ENCODE measurements at places on chromosomes 13 and 19.
A peak's percentile ranks its signal among the peaks of the same experiment; 100 is the strongest.

- no peak for DNase-seq
- H3K4me1 ChIP-seq: no peaks in the 10 kb centered on the region
- H3K4me3 ChIP-seq: no peak overlapping the region
- no peaks in the 10 kb centered on the region for H3K36me3 ChIP-seq
- H3K27ac ChIP-seq: no peak overlapping the region
Measured at GRCh38 chr13:70189981-70190380, 81.7 kb upstream of the KLHL1 start.

DNA sequence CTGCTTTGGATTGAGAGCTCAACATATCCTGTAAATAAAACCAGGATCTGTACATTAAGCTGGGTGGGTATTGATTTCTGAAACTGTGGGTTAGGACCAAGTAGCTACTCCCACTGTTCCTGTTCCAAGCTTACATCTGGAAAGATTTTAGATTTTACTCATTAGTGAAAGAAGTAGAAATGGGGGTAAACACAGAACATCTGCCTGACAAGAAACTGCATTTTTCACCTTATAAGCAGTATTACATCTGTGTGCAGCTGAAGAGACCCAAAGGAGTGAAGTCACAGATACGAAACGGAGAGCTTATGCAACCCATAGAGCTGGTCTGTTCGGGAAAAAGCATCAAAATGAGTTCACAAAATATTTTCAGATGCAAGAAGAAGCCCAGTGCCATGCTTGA, 235.2 kb downstream of the SLITRK5 start:
- H3K4me1 ChIP-seq: no peaks in the 10 kb centered on the region
- no peak overlapping the region for H3K4me3 ChIP-seq
- no peak overlapping the region for H3K27ac ChIP-seq
- no peak for DNase-seq
- no peaks in the 10 kb centered on the region for H3K27me3 ChIP-seq

DNA sequence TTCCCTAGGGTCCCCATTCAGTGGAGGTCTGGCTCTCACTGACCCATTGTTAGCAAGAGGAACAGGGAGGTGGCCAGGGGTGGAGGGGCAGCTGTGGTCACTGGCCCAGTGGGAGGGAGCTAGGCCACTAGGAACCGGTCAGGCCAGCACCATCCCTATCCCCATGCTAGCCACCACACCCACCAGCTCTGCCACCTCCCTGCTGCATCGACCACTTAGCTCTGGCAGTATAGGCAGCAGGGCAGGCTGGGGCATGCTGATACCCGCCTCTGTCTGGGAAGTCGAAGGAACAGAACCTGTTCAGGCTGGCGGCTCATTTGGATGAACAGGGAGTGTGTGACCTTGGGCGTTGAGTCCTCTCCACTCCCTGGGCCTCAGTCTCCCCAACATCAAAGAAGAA, 4.7 kb downstream of the PPP1R13L start:
- peaks cover 31% of the 10 kb centered on the region for H3K4me1 ChIP-seq
- H3K27ac ChIP-seq: no peak overlapping the region
- H3K36me3 ChIP-seq: peaks cover 2% of the 10 kb centered on the region
- DNase-seq: no peak

GRCh38 chr13:43441899-43442499, 344.8 kb downstream of the ENOX1 start:
- H3K4me1 ChIP-seq: no peaks in the 10 kb centered on the region
- no peak overlapping the region for H3K27ac ChIP-seq
- H3K4me3 ChIP-seq: no peak overlapping the region

- no peaks in the 10 kb centered on the region for H3K36me3 ChIP-seq
- DNase-seq: no peak
- H3K27ac ChIP-seq: no peak overlapping the region
- H3K27me3 ChIP-seq: peaks cover 40% of the 10 kb centered on the region
- peaks cover 10% of the 10 kb centered on the region for H3K4me1 ChIP-seq
Measured at GRCh38 chr13:51945149-51945548, 66.1 kb downstream of the ATP7B start.

- no peaks in the 10 kb centered on the region for H3K4me1 ChIP-seq
- H3K4me3 ChIP-seq: no peak overlapping the region
- H3K36me3 ChIP-seq: no peaks in the 10 kb centered on the region
Measured at GRCh38 chr13:30037766-30038165, 187.3 kb upstream of the UBL3 start.

DNA sequence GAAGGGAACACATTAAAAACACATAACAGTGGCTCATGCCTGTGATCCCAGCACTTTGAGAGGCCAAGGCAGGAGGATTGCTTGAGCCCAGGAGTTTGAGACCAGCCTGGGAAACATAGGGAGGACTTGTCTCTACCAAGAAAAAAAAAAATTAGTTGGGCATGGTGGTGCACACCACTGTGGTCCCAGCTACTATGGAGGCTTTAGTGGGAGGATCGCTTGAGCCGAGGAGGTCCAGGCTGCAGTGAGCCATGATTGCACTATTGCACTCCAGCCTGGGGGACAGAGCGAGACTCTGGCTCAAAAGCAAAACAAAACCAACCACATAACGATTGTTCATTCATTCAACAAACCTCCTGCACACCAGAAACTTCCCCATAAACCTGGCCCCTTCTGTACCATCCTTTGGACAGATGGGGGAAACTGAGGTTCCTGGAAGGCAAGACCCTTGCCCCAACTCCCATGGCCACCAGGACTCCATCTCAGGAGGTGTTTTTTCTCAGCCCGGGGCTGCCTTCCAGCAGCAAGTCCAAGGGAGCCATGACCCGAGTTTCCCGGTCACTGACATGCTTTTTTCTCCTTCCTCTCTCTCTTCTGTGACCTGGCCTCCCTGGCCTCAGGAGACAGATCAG, 4.3 kb downstream of the FOSB start:
- peak overlapping the region; percentile 99 for H3K27ac ChIP-seq
- peaks cover 95% of the 10 kb centered on the region for H3K36me3 ChIP-seq
- DNase-seq: no peak
- H3K27me3 ChIP-seq: no peaks in the 10 kb centered on the region
- H3K4me1 ChIP-seq: peaks cover 84% of the 10 kb centered on the region
- peak overlapping the region; percentile 95 for H3K4me3 ChIP-seq

- H3K27ac ChIP-seq: no peak overlapping the region
- peaks cover 29% of the 10 kb centered on the region for H3K27me3 ChIP-seq
- peak overlapping the region; percentile 18 for H3K4me3 ChIP-seq
- no peaks in the 10 kb centered on the region for H3K4me1 ChIP-seq
- no peaks in the 10 kb centered on the region for H3K36me3 ChIP-seq
- no peak for DNase-seq
Measured at GRCh38 chr13:29362849-29363604, 232.5 kb downstream of the SLC7A1 start.
